ENCODE measurements at places on chromosomes 4 and X.

- no peak for DNase-seq
These were observed 63.9 kb downstream of the LCORL start for GRCh38 chr4:17957688-17958087.

- no peak for DNase-seq
These were observed 155.2 kb downstream of the PDGFC start for GRCh38 chr4:156816360-156816755.

DNA sequence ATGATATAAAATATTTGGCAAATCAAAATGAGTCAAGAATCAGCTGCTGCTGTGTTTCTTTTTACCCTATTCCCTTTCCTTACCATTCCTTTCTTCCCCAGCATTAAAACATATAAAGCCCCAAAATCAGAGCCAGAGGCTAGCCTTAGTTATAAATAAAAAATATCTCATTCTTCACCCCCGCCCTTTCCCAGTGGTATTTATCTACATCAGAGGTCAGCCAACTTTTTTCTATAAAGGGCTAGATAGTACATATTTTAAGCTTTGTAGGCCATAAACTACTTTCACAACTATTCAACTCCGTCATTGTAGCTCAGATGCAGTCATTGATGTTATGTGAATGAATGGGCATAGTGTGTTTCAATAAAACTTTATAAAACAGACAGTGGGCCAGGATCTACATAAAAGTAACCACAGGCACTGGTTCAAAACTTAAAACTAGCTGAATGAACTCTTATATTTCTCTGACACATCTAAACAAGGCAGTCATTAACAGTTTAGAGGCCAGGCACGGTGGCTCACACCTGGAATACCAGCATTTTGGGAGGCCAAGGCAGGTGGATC is 30.5 kb upstream of the TCEANC start:
- no peak for DNase-seq

DNA sequence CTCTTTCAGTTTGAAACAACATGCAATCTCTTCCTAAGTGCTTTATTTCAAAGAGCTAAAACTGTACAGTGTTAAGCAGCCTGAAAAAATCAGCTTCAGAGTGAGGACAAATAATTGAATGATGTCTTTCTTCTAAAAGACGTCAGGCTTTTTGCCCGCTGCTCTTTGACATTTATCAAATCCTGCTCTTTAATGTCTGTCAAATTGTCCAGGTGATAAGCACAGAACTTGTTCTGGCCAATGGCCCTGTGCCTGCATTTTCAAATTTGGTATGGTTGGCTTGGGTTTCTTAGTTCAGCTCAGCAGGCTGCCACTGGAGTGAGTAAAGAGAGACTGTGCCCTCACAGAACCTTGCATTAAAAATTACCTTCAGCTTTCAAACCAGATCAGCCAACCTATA is 712.9 kb upstream of the LCORL start:
- DNase-seq: no peak

DNA sequence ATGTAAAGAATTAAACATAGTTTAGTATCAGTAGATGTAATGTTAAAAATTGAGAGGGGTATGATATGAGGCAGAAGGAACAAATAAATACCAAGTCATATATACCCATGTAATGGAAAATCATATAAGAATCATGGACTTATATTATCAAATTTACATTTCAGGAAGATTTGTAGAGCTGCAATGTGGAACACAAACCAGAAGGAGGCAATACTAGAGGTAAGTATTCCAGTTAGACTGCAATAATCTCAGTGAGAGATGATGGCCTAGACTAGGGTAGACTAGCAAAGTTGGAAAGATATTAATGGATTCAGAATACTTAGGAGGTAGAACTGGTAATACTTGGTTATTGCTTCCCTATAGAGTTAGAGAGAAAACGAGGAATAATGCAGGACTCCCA is 603.0 kb upstream of the KLHL4 start:
- DNase-seq: no peak

DNA sequence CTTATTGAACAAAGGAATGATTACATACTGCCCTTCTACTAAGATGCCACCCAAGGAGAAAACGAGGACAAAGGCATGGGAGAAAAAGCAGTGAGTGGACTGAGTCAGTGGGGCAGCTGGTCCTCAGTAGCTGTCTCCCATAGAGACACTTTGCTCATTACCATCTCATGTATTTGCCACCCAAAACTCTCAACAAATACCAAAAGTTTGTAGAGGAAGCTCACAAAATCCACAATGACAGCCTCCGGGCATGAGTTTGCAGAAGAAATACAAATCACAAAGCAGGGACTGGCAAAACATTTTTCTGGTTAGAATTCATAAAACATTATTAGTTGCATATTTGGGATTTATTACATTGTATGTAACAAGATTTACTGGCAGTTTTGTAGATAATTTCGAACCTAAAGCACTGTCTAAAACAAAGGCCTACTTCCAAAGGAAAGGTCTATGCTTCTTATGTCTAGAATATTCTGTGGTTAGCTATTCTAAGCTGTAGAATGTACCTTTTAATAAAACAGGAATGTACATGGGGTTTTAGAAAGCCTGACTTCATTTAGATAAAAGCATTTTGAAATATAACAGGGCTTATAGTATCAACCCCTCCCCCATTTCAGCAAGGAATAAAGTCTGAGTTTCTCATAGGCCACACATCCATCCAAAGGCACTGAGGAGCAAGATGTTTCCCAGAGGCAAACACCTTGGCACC is 17.7 kb downstream of the PCDH18 start:
- DNase-seq: no peak

DNA sequence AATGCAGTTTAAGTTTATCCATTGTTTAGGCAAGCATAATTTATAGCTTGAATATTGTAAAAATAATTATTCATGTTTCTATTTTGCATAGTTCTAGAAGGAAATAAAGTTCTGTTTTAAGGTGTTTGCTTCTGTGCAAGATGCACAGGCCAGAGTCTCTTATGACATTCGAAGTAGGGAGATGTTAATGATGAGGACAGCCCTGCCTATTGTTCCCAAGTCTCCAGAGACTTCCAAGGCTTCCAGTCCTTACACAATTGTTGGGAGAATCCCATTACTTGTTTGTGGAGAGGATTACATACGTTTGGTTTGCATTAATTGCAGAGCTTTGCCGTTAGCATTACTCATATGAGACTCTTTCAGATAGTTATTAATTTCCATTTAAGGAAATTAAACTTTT is 96.2 kb upstream of the ANK2 start:
- DNase-seq: no peak

DNA sequence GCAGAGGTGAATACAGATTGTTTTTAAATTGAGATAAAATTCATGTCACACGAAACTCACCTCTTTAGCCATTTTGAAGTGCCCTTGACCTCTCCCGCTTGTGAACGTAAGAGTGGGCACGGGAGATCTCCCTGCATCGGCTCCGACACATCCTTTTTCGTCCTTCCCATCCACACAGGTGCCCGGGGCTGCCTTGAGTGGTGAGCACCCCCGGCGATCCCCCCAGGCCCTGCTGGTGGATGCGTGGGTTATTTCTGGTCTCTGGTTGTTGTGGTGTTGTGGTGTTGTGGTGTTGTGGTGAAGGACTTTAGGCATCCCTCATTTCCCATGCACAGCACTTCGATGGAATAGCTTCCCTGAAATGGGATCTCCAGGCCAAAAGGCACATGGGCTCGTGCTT is 46.1 kb downstream of the PSAPL1 start:
- no peak for DNase-seq

- no peak for DNase-seq
These were observed 32.8 kb downstream of the HDAC8 start for GRCh38 chrX:72539822-72540221.

DNA sequence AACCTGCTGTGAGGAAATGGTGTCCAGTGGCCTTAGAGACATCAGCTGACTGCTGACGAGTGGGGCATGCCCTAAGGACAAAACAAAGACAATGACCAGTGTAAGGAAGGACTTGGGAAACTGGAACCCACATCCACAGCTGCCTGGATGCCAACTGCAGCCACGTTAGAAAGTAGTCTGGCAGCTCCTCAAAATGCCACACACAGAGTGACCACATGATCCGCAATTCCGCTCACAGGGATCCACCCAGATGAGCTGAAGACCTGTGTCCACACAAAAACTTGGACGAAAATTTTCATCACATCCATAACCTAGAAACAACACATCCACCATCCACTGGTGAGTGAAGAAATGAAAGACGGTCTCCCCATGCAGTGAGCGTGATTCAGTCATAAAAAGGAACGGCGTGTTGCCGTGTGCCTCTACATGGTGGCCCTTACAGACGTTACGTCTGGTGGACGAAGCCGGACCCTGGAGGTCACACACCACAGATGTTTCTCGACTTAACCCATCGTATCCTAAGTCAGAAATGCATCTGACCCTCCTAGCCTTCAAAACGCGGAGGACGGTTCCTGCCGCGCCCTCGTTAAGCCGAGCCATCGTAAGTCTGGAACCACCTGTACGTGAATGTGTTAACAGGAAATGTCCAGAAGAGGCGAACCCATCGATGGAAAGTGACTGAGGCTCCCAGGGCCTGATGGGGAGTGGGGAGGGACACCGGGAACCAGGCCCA is 40.6 kb upstream of the MXD4 start:
- no peak for DNase-seq

DNA sequence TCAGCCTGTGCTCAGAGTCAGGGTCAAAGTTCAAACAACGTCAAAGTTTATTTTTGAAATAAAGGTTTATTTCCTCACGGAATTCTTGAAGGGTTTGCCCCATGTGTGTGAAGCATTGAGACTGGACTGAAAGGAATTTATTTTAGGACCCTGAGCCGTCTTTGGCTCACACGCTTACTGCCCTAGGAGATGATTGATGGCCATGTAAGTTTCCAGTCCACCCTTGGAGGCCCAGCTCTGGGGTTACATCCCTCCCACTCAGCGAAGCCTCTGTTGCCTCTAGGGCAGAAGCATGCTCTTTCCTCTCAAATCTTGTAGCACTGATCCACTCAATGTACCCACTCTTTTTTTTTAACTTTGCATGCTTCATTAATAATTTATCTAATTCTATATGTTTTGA is 4.5 kb upstream of the NHSL2 start:
- no peak for DNase-seq

DNA sequence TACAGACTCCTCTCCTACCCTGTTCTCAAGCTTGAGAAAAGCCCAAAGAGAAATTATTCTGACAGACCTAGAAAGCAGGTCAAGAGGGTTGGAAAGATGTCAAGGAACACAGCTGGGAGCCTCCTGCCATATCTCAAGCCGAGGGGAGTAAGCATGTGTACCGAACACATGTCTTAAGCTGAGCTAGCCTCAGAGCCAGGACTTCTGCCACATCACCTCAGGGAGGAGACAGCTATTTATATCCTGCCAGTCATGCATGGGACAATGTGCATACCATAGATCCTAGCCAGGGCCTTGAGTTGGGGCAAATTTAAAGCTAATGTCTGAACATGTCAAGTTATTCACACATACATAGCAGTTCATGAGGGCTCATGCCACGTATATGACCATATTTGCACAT is 11.8 kb downstream of the TMEM31 start:
- no peak for DNase-seq

DNA sequence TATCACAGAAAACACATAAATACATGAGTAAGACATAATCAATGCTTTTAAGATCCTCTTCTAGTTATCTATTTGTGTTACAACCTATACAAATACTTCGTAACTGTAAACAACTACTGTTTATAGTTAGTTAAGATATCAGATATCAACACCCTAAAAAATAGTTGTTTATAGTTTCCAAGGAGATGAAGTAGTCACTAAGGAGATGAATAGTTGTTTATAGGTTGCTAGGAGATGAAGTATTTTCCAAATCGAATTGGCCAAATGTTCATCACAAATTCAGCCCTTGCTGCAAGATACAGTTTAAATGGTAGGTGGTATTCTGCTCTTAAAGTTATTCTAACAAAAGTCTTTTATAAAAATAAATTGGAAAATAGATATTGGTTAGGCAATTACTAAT is 618.2 kb upstream of the PCDH10 start:
- DNase-seq: no peak
